ENCODE measurements at places on chromosomes 5 and 9.

- peak; percentile 25 for DNase-seq
These were observed 10.6 kb upstream of the IGFBPL1 start for GRCh38 chr9:38434853-38435252.

- DNase-seq, result no peak
These were observed 114.6 kb downstream of the FSTL4 start for GRCh38 chr5:133497608-133498348.

GRCh38 chr5:10832987-10833386 lies 72.0 kb upstream of the DAP start:
- DNase-seq, result peak; percentile 49

DNA sequence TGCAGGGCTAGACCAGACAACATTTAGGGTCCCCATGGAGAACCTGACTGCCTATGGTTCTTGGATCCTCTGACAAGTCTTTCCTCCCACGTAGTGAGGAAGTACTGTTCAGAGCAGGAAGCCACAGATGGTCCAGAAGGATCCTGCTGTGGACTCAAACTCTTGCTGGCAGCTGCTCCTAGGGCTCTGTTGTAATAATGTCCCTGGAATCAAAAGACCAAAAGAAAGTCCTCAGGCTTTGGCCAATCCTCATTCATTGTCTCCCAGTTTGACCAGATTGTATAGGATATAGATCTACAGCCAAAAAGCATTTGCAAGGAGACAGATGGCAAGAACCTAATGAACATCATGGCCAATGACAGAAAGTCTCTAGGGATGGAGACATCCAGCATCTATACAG lies 53.9 kb downstream of the SEMA6A start:
- DNase-seq, result no peak

GRCh38 chr9:20753761-20754160 lies 69.7 kb downstream of the FOCAD start:
- DNase-seq, result peak; percentile 62

DNA sequence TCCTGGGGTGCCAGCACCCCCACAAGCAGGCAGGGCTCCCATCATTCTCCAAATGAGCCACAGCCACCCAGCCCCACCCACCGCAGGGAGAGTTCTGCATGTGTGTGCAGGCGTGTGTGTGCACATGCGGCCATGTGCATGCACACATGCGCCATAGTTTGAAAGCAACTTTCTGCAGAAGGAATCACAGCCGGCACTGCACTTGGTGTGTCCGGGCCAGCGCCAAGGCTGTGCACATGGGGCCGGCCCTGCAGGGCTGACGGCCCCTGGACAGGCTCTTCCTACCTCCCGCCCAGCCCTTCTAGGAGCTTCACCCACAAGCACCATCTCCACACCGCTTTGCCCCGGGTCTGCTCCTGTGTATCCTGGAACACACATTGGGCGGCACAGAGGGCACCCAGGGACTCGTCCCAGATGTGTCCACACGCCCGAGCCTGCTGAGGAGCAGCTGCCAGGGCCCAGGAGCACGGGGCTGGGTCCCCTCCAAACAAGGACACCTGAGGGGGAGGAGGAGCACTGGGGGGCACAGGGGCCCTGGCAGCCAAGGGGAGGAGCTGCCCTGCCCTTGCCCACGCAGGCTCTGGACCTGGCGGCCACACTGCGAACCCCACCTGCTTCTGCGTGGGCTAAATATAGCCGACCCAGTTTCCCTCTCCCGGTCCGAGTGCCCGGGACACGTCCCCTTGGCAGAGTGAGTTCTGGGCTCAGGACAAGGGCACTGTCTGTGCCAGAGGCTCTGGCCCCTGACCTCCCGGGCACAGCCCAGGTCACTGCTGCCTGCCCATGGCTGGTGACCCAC lies 19.1 kb downstream of the TPPP start:
- DNase-seq, result no peak

GRCh38 chr5:59694411-59694810 lies 199.1 kb downstream of the PDE4D start:
- no peak for DNase-seq

GRCh38 chr9:112817860-112818203 lies 67.3 kb downstream of the SNX30 start:
- no peak for DNase-seq

DNA sequence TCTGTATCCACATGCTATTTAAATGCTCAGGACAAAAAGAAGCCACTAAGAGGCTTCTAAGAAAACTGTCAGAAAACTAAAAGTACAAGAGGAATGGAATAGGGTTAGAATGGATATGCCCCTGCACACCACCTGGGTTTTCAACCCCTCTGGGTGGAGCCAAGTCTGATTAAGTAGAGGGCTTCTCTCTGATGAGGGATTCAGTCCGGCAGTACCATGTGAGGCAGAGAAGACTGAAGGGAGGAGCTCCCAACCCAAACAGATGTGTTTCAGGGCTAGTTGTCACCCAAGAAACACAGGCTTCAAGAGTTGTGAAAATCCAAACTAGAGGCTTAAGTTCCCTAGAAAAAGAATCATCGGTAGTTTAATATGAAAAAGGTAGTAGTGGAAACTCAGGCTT lies 12.5 kb downstream of the NREP start:
- no peak for DNase-seq

GRCh38 chr5:136018814-136019783 lies 9.7 kb upstream of the TGFBI start:
- peak; percentile 99 for DNase-seq

DNA sequence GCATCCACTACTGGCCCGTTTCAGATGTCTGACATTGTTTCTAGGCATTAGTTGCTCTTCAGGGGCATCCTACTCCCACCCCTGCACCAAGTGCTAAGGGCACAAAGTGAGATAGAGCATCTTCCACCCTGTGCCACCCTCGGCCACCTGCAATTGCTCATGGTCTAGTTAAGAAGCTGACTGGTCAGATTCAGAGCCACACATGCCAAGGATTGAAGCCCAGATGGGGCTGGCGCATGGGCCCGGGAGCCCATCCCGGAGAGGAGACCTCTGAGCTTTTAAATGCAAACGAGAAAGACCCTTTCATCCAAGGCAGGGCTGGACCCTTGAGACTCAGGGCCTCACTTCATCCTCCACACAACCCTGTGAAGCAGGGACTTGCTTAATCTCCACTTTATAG lies 28.5 kb downstream of the HRH2 start:
- DNase-seq, result no peak

DNA sequence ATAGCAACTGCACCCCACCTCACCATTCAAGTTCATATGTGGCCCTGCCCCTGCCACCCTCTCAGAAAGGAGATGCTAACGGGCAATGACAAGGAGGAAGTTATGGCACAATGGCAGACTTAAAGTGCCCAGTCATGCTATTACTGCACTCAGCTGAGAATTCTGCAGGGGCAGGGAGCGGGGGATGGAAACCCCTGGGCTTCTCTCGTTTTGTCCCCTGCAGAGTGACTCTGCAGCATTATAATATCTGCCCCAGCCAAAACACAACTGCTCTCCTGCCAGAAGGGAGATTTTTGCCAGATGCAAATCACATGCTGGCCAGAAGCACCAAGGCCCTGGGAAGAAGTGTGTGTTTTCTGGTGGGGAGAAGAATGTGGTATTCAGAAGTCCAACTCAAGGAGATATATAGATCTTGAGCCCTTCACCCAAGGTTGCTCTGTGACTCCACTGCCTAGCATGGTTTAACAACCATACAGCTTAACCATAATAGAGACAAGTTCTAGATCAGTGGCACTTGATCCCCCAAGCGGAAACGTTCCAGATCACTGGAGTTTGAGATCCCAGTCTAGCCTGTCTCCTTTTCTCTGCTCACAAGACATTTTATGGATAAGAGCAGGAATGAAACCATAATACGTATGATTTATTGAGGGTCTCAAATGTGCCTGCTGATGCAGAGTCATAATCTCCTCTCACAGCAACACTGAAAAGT lies 207.0 kb upstream of the MAP3K1 start:
- DNase-seq, result peak; percentile 59

- DNase-seq, result no peak
These were observed 60.4 kb downstream of the SGCD start for GRCh38 chr5:156387391-156387790.

DNA sequence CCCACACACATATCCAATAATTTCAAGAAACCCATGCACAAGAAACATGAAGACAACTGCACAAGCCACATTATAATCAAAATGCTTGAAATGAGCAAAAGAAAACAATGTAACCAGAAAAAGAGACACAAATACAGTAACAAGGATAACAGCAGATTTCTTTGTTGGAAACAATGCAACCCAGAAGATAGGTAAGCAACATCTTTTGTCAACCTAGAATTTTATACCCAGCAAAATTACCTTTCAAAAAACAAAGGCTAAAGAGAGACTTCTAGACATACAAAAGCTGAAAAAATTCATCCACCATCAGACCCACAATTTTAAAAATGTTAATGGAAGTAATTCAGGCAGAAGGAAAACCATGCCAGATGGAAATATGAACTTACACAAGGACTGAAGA lies 5.0 kb upstream of the COL23A1 start:
- no peak for DNase-seq

GRCh38 chr5:99004960-99005359 lies 76.2 kb upstream of the CHD1 start:
- no peak for DNase-seq

DNA sequence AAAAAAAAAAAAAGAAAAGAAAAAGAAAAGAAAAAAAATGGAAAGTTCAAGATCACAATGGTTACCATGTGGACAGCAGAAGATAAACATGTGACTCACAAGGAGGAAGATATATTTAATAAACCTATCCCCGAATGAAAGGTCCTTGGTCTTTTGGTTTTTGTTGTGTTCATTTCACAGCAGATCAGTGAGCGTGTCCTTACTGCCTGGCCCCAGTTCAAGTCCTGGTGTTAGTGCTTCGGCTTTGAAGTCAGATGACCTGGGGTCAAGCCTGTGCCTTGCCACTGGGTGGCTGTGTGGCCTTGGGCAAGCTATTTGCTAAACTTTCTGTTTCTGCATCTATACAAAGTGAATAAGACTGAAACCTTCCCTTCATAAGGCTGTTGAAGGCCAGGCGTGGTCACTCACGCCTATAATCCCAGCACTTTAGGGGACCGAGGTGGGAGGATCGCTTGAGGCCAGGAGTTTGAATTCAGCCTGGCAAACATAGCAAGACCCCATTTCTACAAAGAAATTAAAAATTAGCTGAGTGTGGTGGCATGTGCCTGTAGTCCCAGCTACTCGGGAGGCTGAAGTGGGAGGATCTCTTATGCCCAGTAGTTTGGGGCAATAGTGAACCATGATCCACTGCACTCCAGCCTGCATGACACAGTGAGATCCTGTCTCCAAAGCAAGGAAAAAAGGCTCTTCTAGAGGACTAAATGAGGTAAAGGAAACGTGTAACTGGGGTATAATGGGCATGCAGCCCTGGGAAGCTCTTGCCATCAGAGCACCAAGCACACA lies 94.5 kb upstream of the SPATA31D4 start:
- DNase-seq, result peak; percentile 36

- DNase-seq, result no peak
These were observed 47.0 kb upstream of the SELENOP start for GRCh38 chr5:42858687-42859086.

- peak; percentile 83 for DNase-seq
These were observed 106.0 kb upstream of the LRRTM2 start for GRCh38 chr5:138981131-138981530.

GRCh38 chr5:73160239-73160671 lies 12.7 kb upstream of the TMEM174 start:
- DNase-seq, result no peak

GRCh38 chr9:104833696-104834095 lies 69.8 kb downstream of the NIPSNAP3B start:
- DNase-seq, result no peak

DNA sequence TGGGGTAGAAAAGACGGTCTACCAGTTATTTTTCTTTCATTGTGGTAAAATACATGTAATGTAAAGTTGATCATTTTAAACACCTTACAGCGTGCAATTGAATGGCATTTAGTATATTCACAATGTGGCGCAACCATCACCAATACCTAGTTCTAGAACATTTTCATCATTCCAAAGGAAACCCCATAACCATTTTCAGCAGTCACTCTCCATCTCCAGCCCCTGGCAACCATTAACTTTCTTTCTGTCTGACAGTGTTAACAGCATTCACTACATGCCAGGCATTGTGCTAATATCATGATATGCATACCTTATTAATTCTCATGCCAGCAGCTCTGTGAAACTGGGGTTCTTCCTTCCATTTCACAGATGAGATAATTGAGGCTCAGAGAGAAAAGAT lies 32.0 kb downstream of the PTGS1 start:
- peak; percentile 57 for DNase-seq

DNA sequence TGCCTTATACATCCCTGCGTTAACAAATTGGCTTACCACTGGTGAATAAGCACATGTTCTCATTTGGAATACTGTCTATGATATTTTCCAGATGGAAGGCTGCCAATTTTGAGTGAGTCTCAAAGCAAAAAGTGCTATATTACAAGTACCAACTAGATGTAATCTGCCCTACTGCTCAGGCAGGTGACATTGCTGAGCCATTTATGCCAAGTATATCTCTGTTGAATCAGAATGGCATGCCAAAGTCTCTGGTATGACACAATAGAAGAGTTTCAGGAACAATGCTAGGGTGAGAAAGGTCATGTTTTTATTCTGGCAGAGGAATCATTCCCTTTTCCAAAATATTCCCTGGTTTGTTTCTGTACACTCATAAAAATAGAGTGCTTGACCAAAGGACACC lies 356.5 kb downstream of the CDH9 start:
- DNase-seq, result no peak

DNA sequence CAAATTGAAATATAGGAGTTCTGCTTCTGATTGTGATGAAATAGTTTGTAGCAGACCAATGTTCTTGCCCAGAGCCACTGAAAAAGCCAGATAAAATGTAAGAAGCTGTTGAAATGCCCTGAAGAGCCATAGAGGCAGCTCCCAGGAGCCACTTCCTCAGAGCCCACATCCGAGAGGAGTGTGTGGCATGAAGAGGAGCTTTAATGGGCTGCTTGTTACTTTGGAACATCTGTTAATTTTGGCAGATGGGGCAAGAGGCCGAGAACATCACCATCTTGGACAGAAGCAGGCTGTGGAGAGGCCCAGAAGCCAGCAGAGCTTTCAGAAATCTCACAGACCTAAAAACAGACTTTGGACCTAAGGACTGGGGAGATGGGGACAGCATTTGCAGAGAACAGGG lies 370.8 kb downstream of the GADD45G start:
- DNase-seq, result no peak

- DNase-seq, result peak; percentile 78
These were observed 22.6 kb upstream of the MAMDC2 start for GRCh38 chr9:70020991-70021571.

DNA sequence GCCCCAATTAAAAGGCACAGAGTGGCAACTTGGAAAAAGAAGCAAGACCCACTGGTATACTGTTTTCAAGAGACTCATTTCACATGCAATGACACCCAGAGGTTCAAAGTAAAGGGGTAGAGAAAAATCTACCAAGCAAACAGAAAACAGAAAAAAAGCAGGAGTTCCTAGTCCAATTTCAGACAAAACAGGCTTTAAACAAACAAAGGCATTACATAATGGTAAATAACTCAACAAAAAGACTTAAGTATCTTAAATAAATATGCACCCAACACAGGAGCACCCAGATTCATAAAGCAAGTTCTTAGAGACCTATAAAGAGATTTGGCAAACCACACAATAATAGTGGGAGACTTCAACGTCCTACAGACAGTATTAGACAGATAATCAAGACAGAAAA lies 215.8 kb downstream of the SLCO4C1 start:
- DNase-seq, result no peak

GRCh38 chr9:107838766-107839165 lies 349.2 kb upstream of the KLF4 start:
- DNase-seq, result peak; percentile 9

Measured in AG10803 (cell line).